CD8-positive, alpha-beta memory T cell (primary cell): ENCODE measurements at places on chromosomes 5 and 9. TPM values are rescaled to one million over a fixed set of nuclear protein-coding genes. Genes with fewer than 3 reads are reported as not detected.
A peak's percentile ranks its signal among the peaks of the same experiment; 100 is the strongest.

DNA sequence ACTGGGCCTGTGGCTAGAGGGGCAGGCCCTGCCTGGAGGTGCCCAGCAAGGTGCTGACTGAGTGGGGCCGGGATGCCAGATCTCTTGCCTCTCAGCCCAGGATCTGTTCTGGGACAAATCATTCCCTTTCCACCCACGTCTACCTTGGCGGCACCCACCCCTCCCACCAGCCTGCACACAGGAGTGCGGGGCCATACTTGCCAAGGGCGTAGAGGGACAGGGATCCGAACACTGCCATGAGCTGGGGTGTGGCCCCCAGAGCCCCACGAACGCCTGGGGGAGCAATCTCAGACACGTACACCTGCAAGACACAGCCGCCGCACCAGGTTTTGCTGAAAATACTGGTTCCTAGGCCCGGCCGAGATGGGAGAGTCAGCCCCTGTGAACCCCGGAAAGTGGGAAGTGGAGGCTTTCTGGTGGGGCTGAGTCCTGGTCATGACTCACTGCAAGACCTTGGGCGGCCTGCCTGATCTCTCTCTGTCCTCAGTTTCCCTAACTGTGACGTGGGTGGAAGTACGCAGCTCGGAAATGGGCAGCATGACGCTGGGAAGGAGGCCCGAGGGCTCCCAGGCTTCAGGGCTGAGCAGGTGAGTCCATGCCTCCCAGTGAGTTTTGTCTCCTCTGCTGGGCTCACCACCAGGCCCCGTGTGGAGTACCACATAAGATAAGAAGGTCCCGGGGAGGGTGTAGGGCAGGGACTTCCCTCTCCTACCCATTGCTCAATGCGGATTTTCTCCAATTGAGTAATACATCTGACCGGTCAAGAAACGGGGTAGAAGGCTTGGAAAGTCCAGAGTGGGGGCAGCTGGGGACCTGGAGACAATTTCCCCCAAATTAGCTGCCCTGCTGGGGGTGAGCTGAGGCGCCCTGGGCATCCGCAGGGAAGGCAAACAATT lies 2.6 kb downstream of the SLC2A6 start:
- peaks cover 6% of the 10 kb centered on the region for H3K4me1 ChIP-seq
- DNase-seq, result no peak
- no peaks in the 10 kb centered on the region for H3K27me3 ChIP-seq
- H3K27ac ChIP-seq, result no peak overlapping the region

DNA sequence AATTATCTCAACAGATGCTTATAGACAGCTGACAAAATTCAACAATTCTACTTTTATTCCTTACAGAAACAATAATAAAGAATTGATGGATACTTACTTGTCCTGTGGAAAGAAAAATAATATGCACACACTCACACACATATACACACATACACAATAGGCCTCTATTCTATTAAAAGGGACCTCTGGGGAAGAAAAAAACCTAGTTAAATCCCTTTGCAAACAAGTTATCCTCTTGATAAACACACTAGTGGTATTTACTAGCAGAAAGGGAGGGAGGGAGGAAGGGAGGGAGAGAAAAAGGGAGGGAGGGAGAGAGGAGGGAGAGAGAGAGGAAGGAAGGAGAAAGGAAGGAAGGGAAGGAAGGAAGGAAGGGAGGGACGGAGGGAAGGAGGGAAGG lies 486.4 kb downstream of the HINT1 start:
- H3K27ac ChIP-seq, result no peak overlapping the region
- H3K4me3 ChIP-seq, result no peak overlapping the region
- no peaks in the 10 kb centered on the region for H3K27me3 ChIP-seq

DNA sequence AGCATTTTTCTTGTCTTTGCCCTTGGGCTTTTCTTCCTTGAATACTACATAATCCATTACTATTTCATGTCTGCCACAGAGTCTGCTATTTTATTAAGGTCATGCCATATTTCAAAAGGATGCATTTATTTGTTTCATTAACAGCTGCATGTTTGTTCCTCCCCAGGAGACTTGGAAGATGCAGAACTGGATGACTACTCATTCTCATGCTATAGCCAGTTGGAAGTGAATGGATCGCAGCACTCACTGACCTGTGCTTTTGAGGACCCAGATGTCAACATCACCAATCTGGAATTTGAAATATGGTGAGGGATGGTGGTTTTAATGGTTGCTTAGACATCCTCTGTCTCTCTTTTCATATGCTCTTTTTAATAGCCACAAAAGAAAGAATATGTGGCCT lies 4.0 kb downstream of the IL7R start:
- peaks cover 37% of the 10 kb centered on the region for H3K4me1 ChIP-seq
- no peaks in the 10 kb centered on the region for H3K27me3 ChIP-seq
- H3K27ac ChIP-seq, result peak overlapping the region; percentile 95
- no peak for DNase-seq
- H3K4me3 ChIP-seq, result peak overlapping the region; percentile 93

DNA sequence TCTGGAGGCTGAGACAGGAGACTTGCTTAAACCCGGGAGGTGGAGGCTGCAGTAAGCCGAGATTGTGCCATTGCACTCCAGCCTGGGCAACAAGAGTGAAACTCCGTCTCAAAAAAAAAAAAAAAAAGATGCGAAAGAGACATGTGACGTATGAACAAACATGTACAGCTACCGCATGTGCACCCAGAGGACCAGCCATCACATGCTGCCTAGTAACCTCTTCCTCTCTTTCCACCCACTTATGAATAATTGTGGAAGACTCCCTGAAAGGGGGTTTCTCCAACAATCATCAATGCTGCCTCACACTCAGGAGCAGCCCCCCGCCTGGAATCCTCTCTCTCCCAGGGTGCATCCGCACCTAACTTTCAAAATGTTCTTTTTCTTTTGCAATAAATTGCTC lies 2.2 kb downstream of the SARDH start:
- peaks cover 15% of the 10 kb centered on the region for H3K4me1 ChIP-seq
- DNase-seq, result no peak
- no peaks in the 10 kb centered on the region for H3K27me3 ChIP-seq
- H3K27ac ChIP-seq, result no peak overlapping the region
- H3K36me3 ChIP-seq, result no peaks in the 10 kb centered on the region

DNA sequence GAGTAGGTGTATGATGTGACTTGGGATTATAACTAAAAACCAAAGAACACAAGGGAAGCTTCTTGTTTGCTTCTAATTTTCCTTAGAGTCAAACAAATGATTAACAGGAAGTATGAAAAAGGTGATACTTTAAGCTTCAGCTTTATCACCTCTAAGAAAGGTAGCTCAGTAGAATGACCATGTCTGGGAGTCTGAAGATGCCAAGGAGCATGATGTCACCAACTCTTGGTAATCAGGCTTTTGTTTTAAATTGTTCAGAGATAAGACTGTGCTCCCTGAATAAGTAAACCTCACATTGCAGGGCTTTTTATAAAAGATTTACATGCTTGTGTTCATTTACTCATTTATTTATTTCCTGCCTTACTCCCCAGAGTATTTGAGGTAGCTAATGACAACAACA lies 169.9 kb downstream of the FER start:
- DNase-seq, result no peak
- H3K4me3 ChIP-seq, result no peak overlapping the region
- no peaks in the 10 kb centered on the region for H3K4me1 ChIP-seq
- H3K27ac ChIP-seq, result no peak overlapping the region
- H3K27me3 ChIP-seq, result no peaks in the 10 kb centered on the region

DNA sequence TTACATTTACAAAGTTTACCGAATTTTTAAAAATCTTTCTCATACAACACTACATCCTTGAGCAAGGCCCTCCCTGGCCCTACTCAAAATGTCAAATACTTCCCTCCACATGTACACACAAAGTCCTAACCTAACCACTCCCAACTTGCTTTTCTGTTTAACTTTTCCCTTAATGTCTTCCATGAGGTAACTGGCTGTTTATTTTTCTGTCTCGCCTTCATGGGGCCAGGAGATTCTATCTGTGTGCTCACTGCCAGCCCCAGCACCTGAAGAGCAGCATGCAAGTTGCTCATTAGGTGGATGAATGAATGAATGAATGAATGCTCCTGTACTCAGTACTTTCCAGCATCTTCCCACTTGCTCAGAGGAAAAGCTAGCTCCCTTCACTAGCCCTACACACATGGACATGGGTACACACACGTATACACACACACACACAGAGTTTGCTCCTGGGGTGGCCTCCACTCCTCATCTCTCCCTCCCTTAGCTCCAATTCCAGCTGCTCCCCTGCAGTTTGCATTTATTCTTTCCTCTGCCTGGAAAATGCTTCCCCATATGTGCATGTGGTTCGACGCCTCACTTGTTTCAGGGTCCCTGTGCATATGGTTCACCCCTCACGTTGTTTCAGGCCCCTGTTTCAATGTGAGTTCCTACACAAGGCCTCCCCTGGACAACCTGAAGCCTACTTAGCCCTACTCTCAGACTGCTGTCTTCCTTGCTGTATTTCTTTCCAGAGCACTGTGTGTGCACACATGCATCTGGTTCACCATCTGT lies 165.2 kb downstream of the ROR2 start:
- no peaks in the 10 kb centered on the region for H3K27me3 ChIP-seq
- DNase-seq, result no peak
- peaks cover 6% of the 10 kb centered on the region for H3K4me1 ChIP-seq
- no peaks in the 10 kb centered on the region for H3K36me3 ChIP-seq
- H3K4me3 ChIP-seq, result no peak overlapping the region

DNA sequence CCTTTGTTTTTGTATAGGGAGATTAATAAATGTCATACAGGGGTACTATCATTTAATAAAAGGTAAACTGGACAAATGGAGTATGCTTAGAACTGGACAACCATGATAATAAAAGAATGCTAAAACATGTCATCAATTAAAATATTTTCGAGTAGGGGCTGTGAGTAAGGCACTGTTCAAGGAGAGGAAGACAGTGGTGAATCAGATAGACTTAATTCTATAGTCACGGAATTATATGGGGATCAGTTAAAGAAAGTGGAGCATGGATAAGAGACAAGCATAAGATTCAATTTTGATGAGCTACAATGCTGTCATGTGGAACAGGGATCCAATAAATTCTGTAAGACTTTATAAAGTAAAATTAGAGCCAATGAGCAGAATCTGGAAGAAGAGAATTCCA lies 104.5 kb downstream of the HMHB1 start:
- no peak overlapping the region for H3K4me3 ChIP-seq
- H3K36me3 ChIP-seq, result no peaks in the 10 kb centered on the region
- DNase-seq, result no peak
- no peaks in the 10 kb centered on the region for H3K27me3 ChIP-seq
- H3K27ac ChIP-seq, result no peak overlapping the region
- H3K4me1 ChIP-seq, result no peaks in the 10 kb centered on the region

The SAXO1 gene
- not detected for total RNA-seq

The ACER2 gene
- 3.0 TPM for total RNA-seq
